Activated T-helper 1 cell treated with anti-CD3 and anti-CD28 coated beads, Interleukin-12 subunit alpha, Interleukin-12 subunit beta, Interleukin-2, Interleukin-4 antibody, amounts not matched to agents 30 ng/mL and 10 ng/mL and 1 ng/mL, durations not matched to agents 14 hours and 24 hours and 36 hours (primary cell): ENCODE measurements at places on chromosomes 16 and 17. TPM values are rescaled to one million over a fixed set of nuclear protein-coding genes. Genes with fewer than 3 reads are reported as not detected.

FBXW10 gene
- total RNA-seq = 0.07 TPM in 1 of 2 replicates, not detected in the other

KRT17 gene
- 0.24 TPM in 1 of 2 replicates, not detected in the other for total RNA-seq

PROCA1 gene
- 4.4 and 5.2 TPM in 2 replicates for total RNA-seq

TP53TG3 gene
- total RNA-seq = not detected in 2 replicates

PDIA2 gene
- not detected in 2 replicates for total RNA-seq

GPR179 gene
- total RNA-seq = 0.03 TPM in 1 of 2 replicates, not detected in the other

GAS2L2 gene
- total RNA-seq = 0.08 TPM in 1 of 2 replicates, not detected in the other
